ENCODE measurements at places on chromosomes 6 and 20.

DNA sequence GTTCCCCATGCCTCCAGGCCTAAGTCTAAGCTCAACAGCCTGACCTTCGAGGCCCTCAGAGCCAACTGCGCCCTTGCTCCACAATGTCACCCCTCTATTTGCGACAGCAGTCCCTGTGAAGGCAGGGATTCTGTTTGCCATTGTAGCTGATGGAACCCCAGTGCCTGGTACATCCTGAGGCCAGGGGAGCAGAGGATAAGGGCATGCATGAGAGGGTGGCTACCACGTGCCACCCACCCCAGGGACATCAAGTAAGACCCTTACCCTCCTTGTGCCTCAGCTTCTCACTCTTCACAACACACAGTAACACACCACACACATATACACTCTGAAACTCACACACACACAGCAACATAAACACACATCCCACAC lies 20.0 kb upstream of the SIRPA start:
- no peak for DNase-seq

DNA sequence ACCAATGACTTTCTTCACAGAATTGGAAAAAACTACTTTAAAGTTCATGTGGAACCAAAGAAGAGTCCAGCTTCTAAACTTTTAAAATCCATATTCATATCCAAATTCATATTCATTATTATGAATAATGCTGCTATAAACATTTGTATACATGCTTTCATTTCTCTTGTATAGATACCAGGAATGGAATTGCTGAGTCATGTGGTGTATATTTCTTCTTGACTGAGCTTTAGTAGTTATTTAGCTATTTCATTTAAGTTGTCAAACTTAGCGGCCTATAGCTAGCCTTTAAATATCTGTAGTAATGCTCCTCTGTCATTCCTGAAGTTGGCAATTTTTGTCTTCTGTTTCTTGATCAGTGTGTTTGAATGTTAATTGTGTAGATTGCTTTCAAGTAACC lies 19.8 kb upstream of the SMIM28 start:
- DNase-seq, result no peak

GRCh38 chr6:15272562-15272961 lies 26.7 kb downstream of the JARID2 start:
- DNase-seq, result no peak

DNA sequence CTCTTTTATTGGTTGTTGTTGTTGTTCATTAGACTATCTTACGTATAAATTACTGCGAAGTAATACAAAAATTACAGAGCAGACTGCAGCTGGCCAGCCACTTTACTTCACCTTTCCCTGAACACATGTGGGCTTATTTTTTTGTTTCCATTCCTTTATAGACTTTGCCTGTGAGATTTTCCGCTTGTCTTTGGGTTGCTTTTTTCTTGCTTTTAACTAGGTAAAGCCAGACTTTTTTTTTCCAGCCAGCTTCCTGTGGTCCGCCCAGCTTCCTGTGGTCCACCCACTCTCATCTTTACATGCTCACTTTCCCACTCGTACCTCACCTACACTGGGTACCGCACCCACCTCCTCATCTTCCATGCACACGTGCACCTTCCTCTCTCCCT lies 79.0 kb downstream of the IPCEF1 start:
- no peak for DNase-seq

DNA sequence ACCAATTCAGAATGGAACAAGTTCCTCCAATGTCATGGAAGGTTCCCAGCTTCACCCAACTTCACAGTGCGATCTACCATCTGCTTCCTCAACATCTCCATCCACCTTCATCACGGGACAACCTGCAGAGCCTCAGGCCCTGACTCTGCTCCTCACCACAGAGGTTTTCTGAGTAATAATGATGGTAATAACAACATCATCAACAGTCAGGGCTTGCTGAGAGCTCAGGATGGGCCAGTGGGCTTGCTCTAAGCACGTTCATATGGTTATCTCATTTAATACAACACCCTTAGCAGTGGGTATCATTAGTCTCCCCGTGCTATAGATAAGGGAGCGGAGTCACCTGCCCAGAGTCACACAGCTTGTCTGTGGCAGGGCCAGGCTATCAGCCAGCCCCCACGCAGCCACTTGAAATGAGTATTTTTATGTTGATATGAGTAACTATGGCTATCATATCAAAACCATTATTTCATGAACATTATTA lies 38.6 kb downstream of the PREX1 start:
- DNase-seq, result no peak

DNA sequence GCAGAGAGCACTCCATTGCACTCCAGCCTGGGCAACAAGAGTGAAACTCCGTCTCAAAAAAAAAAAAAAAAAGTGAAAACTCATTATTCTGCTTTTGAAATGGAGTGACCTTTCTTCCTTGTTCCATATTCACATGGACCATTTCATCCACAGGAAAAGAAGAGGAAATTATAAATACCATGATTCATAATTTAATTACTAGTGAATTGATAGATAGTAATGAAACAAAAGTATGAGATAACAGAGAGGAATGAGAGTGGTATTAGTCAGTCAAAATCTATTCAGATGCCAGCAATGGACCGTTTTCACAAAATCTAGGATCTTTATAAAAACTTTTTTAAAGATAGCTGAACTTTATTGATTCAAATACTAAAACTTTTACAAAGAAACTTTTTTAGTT lies 443.1 kb upstream of the FLRT3 start:
- DNase-seq, result no peak

- DNase-seq, result no peak
Measured at GRCh38 chr6:167079853-167080297, 43.0 kb upstream of the CCR6 start.

- no peak for DNase-seq
Measured at GRCh38 chr6:115668781-115669180, 391.9 kb downstream of the FRK start.

DNA sequence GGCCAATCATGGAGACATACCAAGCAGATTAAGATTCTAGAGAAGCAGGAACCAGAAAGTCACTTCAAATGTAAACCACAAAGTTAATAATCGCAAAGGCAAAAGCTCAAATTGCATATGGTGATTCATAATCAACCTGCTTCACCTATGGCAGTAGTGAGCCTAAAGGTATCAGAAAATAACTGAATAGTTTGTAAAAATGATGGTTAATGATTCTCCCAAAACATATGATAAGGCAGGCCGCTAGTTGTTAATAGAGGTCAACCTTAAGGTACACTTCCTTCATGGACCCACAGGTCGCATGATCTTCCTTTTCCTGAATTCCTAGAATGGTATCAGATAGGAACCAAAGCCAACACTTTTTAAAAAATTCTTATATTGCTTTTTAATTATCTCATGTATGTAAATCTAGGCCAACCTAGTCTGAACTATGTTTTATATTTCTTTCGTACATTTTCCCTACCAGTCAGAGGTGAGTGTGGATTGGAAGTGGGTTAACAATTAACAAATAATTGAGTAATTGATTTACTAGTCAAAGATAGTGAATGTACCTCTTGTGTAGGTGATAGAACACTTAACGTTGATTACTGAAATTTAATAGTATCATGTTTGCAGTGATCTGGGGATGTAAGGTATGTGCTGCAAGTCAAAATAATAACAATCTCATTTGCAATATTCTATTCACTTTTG lies 16.4 kb downstream of the TAAR2 start:
- no peak for DNase-seq

GRCh38 chr6:17200395-17200794 lies 80.8 kb upstream of the RBM24 start:
- DNase-seq, result no peak

DNA sequence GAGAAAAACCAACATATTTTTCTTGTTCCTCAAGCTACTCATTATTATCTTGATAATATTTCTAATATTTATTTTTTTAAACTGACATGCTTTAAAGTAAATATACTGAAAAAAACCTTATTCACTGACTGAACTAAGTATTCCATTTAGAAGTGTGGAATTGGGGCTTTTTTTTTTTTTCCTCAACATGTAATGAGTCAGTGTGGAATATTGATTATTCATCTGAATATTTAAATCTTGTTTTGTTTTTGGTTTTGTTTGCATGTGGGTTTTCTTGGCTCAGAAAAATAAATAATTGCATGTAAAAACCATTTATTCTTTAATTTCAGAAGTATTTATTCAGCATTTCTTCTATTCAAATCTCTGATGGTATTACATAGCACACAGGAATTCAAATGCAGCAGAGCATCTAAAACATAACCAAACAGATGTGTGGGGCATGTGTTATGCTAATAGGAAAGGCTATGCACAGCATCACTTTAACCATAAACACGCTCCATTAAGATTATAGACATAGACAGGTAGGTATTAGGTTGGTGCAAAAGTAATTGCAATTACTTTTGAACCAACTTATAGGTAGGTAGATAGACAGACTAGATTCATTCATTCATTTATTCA lies 166.5 kb downstream of the PLCB1 start:
- no peak for DNase-seq

DNA sequence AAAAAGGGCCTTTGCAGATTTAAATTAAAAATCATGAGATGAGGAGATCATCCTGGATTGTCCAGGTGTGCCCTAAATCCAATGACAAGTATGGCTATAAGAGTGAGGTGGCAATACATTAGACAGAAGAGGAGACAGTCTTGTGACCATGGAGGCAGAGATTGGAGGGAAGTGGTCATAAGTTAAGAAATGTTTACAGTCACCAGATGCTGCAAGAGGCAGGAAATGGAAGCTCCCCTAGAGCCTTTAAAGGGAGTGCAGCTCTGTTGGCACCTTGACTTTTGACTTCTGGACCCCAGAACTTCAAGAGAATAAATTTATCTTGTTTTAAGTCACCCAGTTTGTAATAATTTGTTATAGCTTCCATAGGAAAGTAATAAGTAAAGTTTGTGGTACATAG lies 61.1 kb downstream of the HMGN3 start:
- DNase-seq, result no peak

- no peak for DNase-seq
Measured at GRCh38 chr6:158909938-158910337, 90.1 kb downstream of the RSPH3 start.

DNA sequence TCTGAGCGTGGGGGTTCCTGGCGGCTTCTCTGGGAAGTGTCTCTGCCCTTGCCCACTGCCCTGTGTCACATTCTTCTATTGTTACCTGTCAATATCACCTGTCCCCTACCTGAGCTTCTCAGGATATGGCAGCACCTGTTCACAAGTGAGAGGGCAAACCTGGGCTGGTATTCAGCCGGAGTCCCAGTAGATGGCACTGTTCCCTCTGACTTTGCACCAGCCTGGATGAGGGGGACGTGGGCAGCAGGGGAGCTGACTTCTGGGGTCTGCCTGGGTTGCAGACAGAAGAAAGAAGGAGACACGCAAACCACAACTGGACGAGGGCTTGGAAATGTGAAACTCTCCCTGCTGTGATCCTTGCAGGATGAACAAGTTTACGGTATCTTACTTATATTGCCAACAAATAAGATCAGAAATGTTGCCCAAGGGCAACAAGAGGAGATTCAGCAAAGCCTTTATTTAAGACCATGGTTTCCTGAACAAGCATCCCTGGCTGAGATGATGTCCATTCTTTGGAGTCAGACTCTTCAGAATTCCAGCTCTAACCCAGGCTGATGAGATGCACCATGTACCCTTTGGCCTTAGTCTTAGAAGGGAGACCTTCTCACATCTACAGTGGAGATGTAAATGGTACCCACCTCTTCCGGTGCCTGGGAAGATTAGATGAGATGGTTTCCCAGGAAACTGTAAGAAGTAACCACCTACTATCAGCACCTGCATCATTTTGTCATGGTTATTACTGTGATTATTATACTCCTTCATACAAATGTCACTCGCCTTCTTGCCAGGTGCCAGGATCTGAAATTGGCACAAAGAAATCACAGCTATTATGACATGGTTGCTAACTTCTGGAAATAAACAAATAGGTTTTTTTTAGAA lies 400.0 kb upstream of the CDH4 start:
- no peak for DNase-seq

GRCh38 chr6:116289876-116290275 lies 10.1 kb upstream of the TSPYL1 start:
- DNase-seq, result no peak

- DNase-seq, result no peak
Measured at GRCh38 chr20:57383447-57384347, 7.5 kb upstream of the RBM38 start.

- no peak for DNase-seq
Measured at GRCh38 chr6:11542863-11543262, 5.3 kb downstream of the TMEM170B start.

- no peak for DNase-seq
Measured at GRCh38 chr6:47407300-47408281, 70.0 kb upstream of the CD2AP start.

DNA sequence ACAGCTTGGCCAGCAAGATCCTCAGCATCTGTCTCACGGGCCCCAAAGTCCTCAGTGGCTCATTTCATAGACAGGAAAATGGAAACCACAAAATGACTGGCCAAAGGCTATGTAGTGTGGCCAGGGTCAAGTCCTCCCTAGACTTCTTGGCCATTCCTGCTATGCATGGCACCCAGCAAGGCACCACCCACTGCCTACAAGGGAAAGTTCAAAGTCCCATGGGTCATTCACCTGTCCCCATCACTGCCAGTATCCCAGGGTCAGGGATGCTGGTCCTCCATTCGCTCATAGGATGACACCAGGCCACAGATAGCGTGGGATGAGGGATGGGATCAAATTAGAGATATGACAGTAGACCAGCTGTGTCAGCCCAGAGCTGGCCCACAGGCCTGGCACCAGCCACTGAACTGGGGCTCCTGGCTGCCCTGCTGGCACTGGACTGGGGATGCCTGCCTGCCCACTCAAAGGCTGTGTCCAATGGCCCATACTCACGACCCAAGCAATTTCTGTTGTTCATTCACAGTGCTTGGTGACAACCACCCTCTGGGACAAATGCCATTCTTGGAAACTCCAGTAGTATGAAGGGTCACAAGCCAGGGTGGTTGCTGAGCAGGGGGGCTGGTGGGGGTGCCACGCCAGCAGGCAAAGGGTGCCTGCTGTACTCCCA lies 11.6 kb downstream of the ADISSP start:
- no peak for DNase-seq

DNA sequence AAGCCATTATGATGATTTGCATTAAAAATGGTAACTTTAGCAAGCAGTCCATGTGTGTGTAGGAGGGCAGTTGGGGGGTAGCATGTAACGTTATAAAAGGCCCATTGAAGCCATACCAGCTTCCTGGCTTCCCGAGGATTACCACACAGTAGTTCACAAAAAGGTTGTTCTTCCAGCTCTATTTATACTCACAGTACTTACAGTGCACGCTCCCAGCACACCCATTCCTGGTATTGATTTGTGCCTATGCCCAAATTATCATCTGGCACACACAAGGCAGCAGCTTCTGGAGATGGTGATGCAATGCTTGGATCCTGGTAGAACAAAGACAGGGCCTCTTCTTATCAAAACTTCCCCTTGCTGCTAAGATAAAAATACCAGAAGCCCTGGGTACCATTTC lies 436.8 kb downstream of the HAO1 start:
- no peak for DNase-seq

GRCh38 chr20:13639150-13639497 lies 392 bp upstream of the TASP1 start:
- no peak for DNase-seq

- DNase-seq, result no peak
Measured at GRCh38 chr6:99739526-99739925, 132.9 kb downstream of the PRDM13 start.

- no peak for DNase-seq
Measured at GRCh38 chr6:170449835-170450753, 103.0 kb downstream of the PSMB1 start.

- no peak for DNase-seq
Measured at GRCh38 chr6:157013649-157014304, 236.6 kb downstream of the ARID1B start.

- DNase-seq, result no peak
Measured at GRCh38 chr20:38804682-38805501, 605 bp upstream of the PPP1R16B start.

Data from sigmoid colon (tissue), 7 donors.